Sigmoid colon (tissue), 7 donors: ENCODE measurements at places on chromosomes 16 and 17. TPM values are rescaled to one million over a fixed set of nuclear protein-coding genes. Genes with fewer than 3 reads are reported as not detected.
A peak's percentile ranks its signal among the peaks of the same experiment; 100 is the strongest.

C1QTNF8 gene
- not detected for polyA plus RNA-seq

SLC13A2 gene
- polyA plus RNA-seq = 8.4 TPM

DNA sequence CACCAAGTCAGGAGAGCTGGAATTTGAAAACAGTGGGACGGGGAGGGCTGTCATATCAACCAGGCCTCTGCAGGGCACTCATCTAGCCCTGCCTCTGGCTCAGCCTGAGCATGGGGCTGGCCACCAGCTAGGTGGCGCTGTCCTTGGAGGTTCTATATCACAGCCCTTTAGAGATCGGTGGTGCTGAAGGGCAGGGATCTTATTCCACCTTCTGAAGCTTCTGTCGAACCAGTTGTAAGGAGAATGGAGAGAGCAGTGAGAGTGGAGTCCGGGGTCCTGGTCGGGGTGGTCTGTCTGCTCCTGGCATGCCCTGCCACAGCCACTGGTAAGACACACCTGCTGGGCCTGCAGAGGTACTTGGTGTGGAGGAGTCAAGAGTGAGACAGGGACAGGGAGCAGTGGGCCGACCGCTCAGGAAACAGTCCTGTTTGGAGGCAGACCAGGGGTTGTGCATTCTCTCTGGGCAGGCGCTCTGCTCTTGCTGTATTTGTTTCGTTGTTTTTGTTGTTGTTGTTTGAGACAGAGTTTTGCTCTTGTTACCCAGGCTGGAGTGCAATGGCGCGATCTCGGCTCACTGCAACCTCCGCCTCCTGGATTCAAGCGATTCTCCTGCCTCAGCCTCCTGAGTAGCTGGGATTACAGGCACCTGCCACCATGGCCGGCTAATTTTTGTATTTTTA, at the start of gene CES3:
Gene CES3, plus strand, starts transcription at position 202 of the 680 bp plus-strand sequence. Its CDS starts 42 bp downstream, at position 244.
- DNase-seq = no peak

- DNase-seq = no peak
Measured at GRCh38 chr17:39548494-39549225, 59.1 kb downstream of the NEUROD2 start.

DNA sequence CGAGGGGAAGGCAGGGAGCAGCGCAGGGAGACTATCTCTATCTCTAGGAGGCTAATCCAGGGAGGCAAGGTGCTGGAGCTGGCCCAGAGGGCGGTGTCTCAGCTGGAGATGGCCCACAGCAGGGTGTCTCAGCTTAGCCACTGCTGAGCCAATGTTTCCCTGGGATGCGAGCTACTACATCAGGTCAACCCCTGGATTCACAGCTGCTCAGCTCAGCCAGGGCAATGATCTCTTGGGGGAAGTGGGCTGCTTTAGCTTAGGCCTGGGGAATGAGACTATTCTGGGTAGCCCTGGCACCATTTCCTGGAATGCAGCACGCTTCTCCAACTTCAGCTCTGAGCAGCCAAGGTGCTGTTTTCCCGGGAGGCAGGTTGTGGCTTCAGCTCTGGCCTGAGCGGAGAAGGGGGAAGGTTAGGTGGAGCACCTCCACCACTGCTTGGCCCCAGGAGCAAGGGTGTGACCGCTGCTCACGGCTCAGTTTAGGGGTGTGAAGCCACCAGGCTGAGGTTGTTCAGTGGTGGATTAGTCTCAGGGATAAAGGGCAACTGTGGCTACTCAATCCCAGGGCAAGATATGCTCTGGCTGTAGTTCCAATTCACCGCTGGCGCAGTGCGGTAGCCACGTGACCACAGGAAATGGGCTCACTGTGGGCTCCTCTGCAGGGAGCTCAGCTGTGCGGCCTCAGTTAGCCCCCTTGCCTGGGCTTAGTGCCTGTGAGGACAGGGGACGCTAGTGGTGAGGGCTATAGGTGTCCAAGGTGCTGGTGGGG, 5.2 kb upstream of the PRSS21 start:
- peak; percentile 56 for DNase-seq
